ENCODE measurements at places on chromosomes 13 and 19. TPM values are rescaled to one million over a fixed set of nuclear protein-coding genes. Genes with fewer than 3 reads are reported as not detected.

DNA sequence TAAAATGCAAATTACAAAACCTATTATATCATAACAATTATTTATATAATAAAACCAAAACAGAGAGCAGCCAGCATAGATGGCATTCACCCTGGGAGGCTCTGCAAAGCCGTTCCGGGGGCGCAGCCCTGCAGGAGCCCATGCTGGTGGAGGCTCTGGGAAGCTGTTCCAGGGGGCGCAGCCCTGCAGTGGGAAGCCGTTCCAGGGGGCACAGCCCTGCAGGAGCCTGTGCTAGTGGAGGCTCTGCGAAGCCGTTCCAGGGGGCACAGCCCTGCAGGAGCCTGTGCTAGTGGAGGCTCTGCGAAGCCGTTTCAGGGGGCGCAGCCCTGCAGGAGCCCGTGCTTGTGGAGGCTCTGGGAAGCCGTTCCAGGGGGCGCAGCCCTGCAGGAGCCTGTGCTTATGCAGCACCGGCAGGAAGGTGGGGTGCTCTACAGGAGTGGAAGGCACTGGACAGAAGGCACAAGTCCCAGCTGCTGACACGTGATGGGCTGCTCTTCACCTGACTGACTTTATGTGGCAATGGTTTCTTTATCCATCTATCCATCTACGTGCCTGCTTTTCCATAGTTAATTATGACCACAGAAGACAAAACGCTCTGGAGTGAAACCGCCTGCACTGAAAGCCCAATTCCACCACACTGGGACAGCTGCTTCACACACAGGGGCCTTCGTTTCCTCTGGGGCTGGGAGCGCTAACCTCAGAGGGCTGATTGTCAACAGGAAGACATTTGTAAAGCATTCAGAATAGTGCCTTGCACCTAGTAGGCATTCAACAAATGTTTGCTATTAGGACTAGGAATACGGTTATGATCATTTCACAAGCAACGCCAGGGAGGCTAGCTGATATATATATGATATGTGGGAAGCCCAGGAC lies 23.7 kb downstream of the PCID2 start:
- DNase-seq = peak; percentile 71

DNA sequence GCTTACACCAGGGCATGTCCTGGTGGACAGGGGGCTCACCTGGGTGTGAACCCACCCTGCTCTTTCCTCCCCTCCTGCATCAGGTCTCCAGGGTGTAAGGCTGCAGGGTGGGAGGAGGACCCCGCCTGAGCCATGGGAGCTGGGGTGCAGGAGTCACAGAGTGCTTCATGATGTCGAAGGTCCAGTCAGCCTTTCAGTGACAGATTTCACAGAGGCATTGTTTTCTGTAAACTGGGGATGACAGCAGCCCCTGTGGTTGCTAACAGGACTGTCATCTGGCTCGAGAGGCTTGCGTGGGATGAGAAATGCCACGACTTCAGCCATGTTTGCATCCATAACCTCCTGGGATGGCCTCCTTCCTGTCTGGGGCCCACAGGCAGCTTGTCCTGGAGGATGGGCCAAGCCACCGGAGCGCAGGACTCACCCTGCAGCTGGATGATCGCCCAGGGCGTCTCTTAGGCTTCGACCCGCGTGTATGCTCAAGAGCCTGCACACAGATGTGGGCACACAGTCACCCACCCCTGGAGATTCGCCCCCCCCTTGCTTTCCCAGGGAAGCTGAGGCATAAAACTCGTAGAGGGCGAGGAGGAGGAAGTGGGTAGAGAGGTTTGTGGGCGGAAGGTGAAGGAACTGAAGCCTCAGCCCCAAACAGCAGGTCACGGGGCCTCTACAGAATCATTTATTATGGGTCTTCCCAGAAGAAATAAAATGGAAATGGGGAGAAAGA lies 4.9 kb downstream of the NANOS3 start:
- peak; percentile 82 for DNase-seq

GRCh38 chr19:28581468-28581770 lies 631.5 kb downstream of the UQCRFS1 start:
- no peak for DNase-seq

GRCh38 chr13:33403807-33404362 lies 118.3 kb upstream of the STARD13 start:
- DNase-seq = no peak

DNA sequence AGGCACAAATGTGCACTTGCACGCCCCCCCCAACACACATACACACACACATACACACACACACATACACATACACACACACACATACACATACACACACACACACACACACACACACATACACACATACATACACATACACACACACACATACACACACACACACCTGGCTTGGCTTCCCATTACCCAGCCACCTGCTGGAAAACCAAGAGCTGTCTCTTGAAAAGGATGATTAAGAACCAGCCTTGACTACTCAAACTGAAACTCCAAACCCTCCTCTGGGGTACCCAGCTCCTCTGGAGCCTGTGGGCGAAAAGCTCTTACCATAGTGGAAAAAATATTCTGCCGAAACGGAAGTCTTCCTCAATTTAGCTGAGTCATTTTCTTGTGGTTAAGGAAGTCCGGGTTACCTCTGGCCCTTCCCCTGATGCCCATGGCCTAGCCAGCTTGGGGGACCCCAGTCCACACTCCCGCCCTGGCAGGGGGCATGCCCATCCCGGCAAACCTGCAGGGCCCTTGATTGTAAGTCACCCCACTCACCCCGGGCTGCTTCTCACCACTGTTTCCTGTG lies 21.9 kb downstream of the CEBPA start:
- peak; percentile 79 for DNase-seq

DNA sequence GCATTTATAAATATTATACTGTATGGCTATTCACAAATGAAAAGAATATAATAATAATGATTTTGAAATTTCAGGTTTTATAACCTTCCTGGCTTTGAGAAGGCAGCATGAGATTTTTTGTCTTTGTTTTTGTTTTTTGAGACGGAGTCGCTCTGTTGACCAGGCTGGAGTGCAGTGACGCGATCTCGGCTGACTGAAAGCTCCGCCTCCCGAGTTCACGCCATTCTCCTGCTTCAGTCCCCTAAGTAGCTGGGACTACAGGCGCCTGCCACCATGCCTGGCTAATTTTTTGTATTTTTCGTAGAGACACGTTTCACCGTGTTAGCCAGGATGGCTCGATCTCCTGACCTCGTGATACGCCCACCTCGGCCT lies 64.1 kb downstream of the ZNF429 start:
- peak; percentile 77 for DNase-seq

The DGKH gene
- total RNA-seq = 13.4 TPM

The KLK6 gene
- not detected for total RNA-seq

The ZSCAN1 gene
- total RNA-seq = not detected

DNA sequence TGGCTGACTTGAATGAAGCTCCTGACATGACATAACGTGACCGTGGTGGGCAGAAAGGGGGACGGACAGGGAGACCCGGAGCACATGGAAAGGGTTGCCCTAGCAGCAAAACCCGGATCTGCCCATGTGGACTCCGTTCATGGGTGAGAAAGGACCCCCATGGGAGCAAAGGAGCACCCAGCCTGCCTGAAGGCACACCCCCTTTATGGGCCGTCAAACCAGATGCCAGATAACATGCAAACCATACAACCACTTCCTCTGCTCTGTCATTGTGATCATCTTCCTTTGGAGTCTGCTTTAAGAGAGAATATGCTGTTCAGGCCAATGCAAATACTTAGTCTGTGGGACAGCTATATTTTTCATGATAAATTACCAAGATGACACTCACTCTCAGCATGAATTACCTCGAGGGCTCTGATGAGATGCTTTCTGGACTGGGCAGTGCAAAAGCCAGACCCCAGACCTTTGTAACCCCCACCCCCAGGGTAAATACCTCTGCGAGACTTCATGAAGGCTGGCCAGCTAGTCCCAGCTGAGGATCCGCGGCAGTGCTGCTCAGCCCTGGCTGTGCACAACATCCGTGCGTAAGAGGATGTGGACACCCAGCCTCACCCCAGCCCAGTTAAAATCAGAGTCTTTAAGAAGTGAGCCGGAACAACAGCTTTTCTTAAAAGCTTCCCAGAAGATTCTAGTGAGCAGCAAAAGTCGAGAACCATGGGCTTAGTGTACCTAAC lies 126.6 kb downstream of the USP12 start:
- DNase-seq = peak; percentile 77
